ENCODE measurements at places on chromosomes 2 and 18.

- DNase-seq: no peak
These were observed 315.0 kb downstream of the ALK start for GRCh38 chr2:29606104-29607037.

DNA sequence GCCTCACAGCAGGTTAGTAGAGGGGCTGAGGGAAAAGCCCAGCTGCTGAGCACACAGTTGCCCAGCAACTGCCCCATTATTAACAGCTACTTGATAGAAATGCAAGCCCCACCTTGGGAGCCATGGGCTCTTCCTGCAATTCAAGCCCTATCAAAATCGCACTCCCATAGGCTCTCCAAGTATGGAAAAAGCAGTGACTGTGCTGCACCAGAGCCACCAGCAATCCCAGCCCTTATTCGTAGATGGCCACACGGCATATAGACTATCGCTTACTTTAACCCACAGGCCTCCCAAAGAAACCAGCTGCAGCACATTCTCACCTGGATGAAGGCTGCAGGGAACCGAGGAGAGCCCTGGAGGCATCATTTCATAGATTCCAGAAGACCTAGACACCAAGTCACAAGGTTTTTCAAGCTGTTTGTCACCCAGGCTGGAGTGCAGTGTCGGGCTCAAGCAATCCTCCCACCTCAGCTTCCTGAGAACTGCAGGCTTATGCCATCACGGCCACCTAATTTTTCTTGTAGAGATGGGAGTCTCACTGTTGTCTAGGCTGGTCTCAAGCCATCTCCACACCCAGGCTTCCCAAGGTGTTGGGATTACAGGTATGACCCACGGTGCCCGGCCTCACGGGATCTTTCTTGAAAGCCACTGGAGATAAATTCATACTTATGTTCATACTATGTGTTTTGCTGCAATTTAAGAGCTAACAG is 11.3 kb downstream of the NCL start:
- no peak for DNase-seq

GRCh38 chr2:114049826-114050225 is 159.9 kb downstream of the ACTR3 start:
- no peak for DNase-seq

GRCh38 chr2:149018981-149019380 is 19.5 kb upstream of the LYPD6B start:
- no peak for DNase-seq
